ENCODE measurements at places on chromosomes 3 and 15. TPM values are rescaled to one million over a fixed set of nuclear protein-coding genes. Genes with fewer than 3 reads are reported as not detected.

The GRM2 gene
- total RNA-seq = 0.11 TPM

The PPP1R14D gene
- not detected for total RNA-seq

The GHSR gene
- total RNA-seq = not detected

The NUP210 gene
- 232 TPM for total RNA-seq

The TUSC7 gene
- total RNA-seq = not detected

The KIF7 gene
- not detected for total RNA-seq

The LHFPL4 gene
- not detected for total RNA-seq

The CPNE4 gene
- total RNA-seq = not detected

The RTP3 gene
- 0.37 TPM for total RNA-seq

The TIMMDC1 gene
- total RNA-seq = 92.7 TPM

The CCDC54 gene
- not detected for total RNA-seq

The STAB1 gene
- total RNA-seq = not detected
